Brain microvascular endothelial cell (primary cell): ENCODE measurements at places on chromosomes 5 and 9.

DNA sequence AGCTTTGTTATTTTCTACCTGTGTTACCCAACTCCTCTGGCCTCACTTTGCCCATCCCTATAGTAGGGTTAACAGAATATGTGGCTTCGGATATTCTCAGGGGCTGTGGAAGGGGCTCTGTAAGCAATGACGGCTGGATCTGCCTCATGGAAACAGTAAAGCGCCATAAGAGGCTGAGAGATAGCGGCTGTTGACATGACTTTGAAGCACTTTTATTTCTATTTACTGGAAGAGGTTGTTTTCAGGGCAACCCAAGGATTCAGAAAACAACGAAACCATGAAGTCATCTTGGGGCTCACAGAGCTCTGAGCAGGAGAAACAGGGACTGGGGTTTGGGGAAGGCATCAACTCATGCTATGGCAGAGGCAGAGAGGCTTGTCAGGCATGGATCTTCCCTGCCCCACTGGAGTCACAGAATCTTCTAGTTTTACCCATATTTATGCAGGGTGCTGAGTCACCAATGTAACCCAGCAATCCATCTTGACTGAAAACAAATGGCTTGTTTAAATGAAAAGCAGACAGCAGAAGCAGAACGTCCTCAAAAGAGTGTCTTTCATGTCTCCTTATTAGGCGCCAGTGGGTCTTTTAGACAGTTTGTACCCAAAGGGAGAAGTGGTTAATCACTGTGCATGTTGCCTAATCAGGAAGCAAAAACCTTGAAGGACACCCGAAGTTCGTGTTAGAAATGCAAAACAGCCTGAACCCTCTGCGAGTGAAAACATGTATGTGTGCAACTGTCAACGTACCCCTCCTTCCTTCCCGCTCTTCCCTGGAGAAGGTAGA lies 113.0 kb downstream of the COL23A1 start:
- DNase-seq, result no peak

- DNase-seq, result no peak
These were observed 294.5 kb downstream of the ARHGAP26 start for GRCh38 chr5:143064676-143065075.

DNA sequence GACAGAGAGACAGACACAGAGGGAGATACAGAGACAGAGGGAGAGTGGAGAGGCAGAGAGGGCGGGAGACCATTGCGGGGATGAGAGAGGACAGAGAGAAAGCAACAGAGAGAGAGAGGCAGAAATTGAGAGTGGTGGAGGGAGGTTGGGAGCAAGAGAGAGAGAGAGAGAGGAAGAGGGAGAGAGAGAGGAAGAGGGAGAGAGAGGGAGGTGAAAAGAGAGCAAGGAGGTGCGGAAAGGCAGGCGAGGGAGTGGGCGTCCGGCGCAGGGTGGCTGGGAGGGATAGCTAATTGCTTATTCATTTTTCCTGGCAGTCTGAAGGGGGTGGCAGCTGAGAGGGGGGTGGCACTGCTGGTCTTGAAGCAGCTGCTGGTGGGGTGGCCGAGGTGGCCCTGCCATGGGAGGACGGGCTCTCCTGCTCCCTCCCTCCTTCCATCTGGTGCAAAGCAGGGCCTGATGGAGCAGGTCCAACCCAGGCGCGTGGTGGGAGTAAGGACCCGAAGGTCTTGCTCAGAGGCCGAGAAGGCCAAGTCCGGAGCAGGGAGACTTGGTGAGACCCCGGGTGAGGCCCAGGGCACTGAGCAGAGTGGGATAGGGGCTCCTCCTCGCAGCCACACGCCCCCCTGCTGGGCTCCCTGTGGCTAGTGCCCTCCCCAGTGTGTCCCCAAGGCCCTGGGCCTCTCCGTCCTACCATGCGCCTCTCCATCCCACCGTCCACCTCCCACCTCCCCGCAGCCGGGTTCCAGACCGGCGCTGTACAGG lies 25.3 kb upstream of the RNU6ATAC start:
- no peak for DNase-seq

DNA sequence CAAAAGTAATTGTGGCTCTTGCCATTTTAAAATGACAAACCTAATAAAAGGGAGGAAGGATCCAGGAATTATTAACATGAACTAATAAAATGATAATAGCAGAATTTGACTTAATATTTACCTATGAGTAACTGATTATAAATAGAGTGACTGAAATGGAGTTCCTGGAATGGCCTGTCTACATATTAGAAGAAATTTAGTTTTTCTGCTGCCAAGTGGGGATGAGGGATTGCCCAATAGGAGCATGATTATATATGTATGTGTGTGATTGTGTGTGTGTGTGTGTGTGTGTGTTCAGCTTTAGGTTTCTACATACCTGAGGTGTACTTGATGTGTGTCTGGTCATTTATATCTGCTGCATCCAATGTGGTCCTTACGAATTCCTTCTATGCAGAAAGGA lies 36.6 kb upstream of the ITGA1 start:
- DNase-seq, result no peak
